ENCODE measurements at places on chromosomes 5 and 9.

- DNase-seq: no peak
These were observed 217.9 kb downstream of the ATPSCKMT start for GRCh38 chr5:10031817-10032216.

GRCh38 chr5:119397518-119398380 lies 41.9 kb downstream of the TNFAIP8 start:
- DNase-seq: peak; percentile 88

GRCh38 chr9:120545701-120546550 lies 34.0 kb downstream of the CDK5RAP2 start:
- no peak for DNase-seq

DNA sequence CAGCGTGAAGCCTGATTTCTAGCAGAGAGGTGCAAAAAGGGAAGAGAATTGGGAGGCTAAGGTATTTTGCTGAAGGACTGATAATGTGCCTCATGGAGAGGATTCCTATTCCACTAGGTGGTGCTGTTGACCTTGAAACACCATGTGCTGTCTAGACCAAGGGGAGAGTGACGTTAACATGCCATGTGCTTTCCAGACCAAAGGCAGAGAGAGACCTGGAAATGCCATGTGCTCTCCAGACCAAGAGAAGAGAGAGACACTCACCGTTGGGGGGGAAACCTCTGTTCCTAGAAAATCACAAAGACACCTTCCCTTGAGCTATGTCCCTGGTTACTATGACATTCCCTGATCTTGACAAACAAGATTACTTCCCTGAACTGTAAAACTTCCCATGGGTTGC lies 286.0 kb upstream of the TUSC1 start:
- DNase-seq: peak; percentile 53

DNA sequence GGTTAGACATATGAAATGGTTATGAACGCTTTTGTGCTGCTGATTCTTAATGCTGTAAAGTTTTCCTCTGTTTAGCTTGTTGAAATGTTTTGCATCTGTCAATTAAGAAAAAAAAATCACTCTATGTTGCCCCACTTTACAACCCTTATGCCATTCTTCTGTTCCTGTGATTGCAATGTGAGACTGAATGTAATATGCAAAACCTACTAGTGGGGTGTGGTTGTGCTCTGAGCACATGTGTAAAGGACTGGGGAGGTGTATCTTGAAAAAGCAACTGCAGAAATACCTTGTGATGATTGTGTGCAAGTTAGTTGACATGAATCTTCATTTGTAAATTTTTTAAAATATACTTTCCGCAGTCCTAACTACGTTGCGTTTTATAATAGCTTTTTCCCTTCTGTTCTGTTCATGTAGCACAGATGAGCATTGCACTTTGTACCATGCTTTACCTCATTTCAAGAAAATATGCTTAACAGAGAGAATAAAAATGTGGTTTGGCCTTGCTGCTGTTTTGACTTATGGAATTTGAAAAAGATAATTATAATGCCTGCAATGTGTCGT lies 357.0 kb upstream of the PIK3R1 start:
- DNase-seq: no peak

DNA sequence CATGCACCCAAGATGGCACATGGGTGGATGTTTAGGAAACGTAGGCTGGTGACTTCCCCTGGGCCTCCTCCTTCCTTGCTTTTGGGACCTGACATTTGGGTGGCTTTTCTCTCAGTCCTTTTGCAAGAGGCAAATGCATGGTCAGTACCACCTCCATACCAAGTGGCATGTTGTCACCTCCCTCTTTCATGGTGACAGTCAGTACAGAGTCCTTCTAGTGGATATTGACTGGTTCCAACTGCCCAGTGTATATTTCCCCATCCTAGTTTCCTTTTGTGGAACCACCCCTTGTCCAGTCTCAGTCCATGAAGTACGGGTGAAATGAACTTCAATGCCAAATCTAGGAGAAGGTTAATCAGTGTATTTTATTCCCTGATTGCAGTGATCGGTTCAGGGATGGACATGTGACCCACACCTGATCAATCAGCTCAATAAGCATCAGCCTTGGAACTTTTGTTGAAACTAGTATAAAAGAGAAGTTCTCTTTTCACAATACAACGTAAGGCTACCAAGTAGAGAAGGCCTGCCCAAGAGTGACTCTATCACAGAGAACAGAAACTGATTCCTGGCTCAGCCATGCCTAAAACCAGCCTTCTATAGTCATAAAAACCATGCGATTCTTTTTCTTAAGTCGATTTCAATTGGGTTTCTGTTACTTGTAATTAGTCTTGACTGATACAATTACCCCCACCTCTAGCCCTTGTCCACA lies 143.4 kb upstream of the KLF9 start:
- no peak for DNase-seq

- no peak for DNase-seq
These were observed 514.8 kb upstream of the ADAMTS16 start for GRCh38 chr5:4625206-4625896.
